ENCODE measurements at places on chromosomes 2 and 18.

DNA sequence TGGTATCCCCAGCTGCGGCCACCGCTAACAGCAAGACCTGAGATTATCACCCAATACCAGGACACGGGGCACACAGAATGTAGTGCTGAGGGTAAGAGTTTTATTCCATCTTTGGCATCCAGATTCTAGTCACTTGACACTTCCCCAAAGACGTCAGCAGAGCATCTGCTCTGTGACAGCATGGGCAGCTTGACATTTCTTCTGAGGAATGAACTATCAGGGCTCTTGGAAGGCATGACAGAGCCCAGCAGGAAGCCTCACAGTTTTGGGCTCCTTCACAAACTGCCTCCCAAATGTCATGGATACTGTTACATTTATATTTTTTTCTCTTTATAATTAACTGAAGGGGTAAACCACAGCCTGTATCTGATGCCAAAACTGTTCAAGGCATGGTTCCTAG, 1010.7 kb downstream of the TDRD15 start:
- DNase-seq = no peak

DNA sequence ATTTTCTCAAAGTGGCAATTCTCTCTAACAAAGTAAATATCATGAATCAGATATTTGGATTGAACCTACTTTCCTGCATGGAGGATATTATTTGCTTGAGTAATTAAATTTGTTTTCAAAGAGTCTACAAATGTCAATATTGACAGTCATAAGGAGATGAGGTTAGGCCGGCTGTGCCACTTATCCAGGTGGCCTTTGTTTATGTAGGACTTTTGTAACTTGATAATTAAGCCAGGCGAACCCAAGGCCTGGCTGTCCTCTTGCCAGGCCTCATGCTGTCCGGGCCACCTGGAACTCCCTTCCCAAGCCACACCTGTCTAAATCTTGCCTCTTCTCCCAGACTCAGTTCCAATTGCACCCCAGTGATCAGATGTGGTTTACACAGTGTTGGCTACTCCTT, 255.2 kb downstream of the ACKR3 start:
- DNase-seq = no peak

- DNase-seq = no peak
These were observed 17.5 kb upstream of the PKDCC start for GRCh38 chr2:42030200-42030759.

DNA sequence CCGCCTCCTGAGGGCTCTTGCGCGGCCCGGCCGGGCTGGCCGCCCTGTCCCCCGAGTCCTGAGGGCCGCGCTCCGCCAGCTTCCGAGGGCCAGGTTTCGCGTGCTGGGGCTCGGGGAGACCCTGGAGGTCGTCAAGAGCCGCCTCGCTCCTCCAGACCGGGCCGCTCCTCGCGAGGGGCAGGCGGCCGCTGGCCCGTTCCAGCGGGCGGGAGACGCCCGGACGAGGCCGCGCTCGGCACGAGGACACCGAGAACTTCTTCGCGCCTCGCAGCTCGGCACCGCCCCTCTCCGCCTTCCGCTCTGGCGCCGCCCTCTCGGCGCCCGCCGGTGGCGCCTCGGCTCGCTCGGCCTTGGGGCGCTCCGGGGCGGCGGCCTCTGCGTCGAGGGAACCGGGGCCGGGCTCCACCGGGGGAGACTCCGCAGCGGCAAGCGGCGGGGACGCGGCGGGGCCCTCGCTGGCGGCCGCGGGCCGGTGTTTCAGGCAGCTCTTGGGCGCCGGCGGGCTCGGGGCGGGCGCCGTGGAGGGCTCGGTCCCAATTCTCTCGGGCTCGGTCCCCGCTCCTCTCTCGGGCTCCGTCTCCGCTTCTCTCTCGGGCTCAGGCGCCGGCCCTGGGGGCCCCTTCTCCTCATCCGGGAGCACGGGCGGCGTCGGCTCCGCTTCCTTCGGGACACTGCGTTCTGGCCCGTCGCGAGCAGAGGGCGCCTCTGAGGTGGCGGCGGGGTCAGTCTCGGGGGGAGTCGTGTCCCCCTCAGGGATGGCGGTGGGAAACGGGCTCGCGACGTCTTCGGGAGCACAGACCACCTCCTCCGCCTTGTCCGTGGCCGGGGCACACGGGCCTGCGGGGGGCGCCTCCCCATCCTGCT, 91.6 kb upstream of the MGAT4A start:
- DNase-seq = peak; percentile 70

- DNase-seq = no peak
These were observed 50.4 kb downstream of the CCDC93 start for GRCh38 chr2:117963446-117963845.

DNA sequence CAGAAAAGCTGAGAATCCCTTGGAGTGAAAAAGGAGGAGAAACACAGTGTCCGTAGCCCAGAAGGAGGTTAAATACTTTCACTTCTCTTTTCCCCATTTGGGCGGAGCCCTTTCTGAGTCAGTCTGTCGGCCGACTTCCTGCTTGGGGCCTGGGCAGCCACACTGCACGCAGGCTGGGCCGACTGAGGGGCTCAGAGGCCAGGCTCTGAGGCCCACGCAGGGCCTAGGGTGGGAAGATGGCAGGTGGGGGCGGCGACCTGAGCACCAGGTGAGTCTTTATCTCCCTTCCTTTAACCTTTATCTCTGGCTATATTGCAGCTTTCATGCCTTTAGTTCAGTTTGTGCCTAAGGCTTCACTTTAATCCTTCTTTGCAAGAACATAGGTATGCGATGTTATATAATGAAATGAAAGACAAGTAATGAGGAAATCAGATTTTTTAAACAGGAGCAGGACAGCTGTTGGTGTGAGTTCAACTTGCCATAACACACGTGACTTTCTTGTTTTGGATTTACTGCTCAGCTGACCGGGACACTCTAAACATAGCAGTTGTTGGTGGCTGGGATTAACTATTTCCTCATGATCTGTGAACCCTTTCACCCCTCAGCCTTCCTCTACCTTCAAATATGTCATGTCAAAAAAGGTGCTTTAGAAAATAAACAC, at the start of gene SP100:
SP100 (plus strand) TSS at position 141 of the 661 bp plus-strand sequence; CDS start at position 237, 96 bp downstream.
- DNase-seq = peak; percentile 89

DNA sequence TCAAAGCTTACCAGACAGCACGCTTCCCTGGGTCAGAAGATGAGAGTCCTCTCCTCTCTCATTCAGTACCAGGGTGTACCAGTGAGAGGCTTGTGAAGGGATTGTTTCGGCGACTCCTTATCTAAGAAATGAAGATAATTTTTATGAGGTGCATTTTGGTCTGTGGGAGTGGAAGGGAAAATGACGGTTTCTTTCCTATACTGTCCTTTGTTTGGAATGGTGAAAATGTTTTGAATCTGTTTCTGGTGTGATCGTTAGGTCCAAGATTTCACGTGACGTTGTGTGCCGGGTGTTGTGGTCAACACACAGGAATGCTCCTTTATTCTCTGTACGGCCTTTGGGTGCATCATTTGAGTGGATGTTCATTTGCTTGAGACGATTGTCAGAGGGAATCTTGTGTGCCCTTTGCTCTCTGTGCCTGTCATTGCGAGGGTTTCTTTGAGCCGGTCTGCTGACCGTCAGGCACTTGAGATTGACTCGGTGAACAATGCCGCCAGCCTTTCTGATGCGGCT, 183.5 kb downstream of the AGAP1 start:
- DNase-seq = no peak

DNA sequence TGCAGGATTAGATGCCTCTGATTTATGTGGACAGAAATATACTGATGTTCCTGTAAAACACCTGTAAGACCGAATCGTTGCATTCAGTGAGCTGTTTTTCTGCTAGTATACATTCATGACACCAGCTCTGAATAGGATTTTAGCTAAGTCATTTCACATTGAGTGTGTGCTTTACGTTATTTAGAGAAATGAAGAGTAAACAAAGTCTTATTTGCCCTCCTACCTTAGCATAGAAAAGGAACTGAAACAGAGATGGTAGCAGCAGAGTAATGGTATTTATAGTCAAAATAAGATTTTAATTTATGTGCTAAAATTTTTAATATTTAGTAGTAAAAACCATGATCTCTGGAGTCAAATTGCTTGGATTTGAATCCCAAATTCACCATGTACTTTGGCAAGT, 168.0 kb downstream of the CERS6 start:
- DNase-seq = no peak

DNA sequence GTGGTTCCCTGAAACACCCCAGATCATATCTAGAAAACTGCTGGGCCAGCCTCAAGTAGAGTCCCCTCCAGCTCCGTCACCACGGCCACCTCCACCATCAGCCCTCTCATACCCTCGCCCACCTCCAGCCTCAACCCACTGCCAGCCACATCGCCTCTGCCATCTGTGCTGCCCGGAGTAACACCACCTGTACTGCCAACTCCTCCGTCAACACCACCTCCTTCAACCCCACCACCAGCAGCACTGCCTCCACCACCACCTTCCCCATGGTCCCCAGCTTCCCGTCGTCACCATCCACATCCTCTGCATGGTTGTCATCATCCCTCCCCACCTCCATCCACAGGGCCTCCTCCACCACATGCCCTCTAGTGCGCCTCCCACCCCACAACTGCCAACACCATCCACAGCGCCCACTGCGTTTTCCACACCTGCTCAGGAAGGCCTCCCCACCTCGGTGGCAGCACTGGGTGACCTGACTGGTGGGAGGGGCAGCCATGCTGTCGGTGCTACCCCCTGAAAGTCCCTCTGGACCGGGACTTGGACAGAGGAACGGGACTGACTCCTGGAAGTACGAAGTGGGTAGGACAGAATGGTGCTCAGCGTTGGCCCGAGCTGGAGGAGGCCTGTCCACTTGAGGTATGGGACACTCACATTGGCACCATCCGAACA, 1.6 kb downstream of the SNED1 start:
- no peak for DNase-seq

- DNase-seq = no peak
These were observed 288.9 kb downstream of the SLC4A3 start for GRCh38 chr2:219916281-219916680.

DNA sequence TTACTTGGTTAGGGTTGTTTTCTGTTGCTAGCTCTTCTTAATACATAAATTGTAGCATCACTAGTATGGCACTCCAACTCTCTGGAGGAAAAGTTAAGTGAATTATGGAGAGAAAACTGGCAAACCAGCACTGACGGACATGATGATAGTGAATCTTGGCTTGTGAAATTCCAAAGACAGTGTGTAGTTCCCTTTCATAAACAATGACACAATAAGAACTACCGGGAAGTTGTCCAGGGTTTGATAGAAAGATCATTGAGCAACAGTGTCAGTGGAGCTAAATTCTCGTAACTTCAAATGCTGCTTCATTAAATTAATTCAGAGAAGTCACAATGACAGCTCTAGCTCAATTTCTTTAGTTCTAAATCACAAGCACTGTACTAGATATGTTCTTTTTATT, 66.5 kb downstream of the RIT2 start:
- DNase-seq = no peak

GRCh38 chr18:70822117-70822516, 533.3 kb downstream of the SOCS6 start:
- no peak for DNase-seq

DNA sequence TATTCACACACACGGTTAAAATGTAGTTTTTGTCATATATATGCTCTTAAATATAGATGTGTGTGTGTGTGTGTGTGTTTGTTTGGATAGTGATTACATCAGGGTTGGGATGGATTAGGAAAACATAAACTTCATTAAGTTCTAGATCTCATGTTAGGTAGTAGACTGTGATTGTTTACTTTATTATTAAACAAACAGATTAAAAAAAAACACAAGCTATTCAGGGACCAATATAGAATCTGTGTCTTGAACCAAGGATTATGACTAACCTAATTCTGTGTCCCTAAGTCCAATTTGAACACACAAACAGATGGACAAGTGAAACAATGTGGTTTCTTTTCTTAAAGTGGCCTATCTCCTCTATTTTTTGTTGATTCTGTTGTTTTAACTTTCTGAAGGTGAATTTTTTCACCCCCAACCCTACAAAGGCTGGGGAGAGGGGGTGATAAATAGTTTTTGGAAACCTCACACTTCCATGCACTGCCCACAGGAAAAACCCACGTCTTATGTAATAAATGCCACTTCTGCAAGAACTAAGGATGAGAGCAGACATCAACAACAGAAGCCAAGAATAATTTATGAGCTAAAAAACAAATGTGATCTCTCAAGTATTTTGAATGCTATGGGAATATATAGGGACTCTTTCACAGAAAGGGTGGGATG, 40.7 kb downstream of the IL1R2 start:
- no peak for DNase-seq

DNA sequence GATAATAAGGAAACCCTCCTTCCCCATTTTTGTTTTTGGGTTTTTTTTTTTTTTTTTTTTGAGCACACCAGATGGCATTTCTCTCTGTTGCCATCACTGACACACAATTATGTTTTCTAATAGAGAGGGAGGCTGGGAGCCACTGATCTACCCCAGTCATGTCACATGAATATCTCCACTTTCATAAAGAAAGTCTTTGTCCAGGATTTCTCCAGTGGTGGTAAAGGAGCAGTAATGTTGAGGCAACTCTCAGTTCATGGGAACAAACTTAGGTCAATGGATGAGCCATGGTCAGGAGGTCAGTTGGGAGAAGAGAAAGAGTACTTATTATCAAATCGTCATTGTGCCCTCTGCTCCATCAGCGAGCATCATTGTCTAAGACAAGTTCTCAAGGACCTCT, 603.7 kb downstream of the ARHGAP15 start:
- no peak for DNase-seq

- DNase-seq = no peak
These were observed 31.1 kb downstream of the EPAS1 start for GRCh38 chr2:46328291-46328690.

- DNase-seq = no peak
These were observed 807.8 kb upstream of the ACVR2A start for GRCh38 chr2:147037048-147037447.
